ENCODE measurements at places on chromosomes 7 and 10.

DNA sequence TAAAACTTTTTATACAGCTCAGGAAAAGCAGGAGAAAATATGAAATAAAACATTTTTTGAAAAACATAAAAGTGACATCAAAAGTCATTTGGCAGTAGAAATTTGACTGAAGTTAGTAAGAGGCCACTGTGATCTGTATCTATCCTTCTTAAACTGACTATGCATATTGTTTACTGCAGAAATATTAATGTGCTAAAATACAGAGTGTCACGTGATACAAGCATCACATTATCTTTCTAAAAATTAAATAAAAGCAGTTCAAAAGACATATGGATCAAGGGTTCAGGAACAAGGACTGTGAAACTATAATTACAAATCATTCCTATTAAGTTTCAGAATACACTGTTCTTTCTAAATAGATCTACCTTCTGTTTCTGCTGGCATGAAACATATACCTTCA lies 33.7 kb downstream of the PARP12 start:
- no peak for DNase-seq

GRCh38 chr10:79324032-79324695 lies 23.1 kb upstream of the PPIF start:
- DNase-seq: no peak

DNA sequence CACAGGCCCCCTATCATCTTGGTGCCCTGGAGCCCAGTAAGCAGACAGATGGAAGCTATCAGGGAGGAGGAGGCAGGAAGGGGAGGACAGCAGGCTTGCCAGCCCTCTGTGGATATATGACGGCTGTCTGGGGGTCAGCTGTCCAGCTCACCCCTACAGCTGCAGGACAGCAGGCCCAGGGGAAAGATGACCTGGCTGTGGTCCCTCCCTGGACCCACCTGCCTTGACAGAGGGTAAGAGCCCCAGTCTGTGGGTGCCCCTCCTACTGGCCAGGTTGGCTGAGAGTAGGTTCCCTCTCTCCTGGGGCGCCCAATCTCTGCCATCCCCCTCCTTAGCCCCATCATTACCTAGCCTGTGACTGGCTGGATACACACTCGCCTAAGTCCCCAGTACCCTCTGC lies 62.5 kb downstream of the C10orf143 start:
- DNase-seq: no peak

GRCh38 chr10:88792661-88793060 lies 9.9 kb upstream of the LIPM start:
- no peak for DNase-seq

GRCh38 chr10:131920693-131921092 lies 19.9 kb downstream of the PPP2R2D start:
- DNase-seq: no peak

DNA sequence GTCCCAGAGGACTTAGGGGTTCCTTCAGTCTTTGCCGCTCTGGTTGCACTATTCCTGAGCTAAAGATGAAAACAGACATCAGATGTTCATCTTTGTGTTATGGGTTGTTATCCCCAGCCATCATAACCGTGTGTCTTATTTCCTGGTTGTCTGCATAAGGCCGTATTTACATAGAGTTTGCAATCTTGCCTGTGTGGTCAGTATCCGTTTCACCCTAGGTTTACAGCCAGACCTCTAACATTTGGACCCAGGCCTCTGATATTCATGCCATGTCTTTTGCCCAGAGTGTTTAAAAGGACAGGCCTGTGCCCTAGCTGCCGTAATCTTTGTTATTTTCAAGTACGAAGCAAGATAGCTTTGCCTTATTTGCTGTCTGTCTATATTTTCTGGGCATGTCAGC lies 26.6 kb downstream of the LRRC4 start:
- DNase-seq: no peak

GRCh38 chr7:139995017-139995915 lies 67.5 kb downstream of the PARP12 start:
- DNase-seq: no peak
